ENCODE measurements at places on chromosomes 12 and 14.

DNA sequence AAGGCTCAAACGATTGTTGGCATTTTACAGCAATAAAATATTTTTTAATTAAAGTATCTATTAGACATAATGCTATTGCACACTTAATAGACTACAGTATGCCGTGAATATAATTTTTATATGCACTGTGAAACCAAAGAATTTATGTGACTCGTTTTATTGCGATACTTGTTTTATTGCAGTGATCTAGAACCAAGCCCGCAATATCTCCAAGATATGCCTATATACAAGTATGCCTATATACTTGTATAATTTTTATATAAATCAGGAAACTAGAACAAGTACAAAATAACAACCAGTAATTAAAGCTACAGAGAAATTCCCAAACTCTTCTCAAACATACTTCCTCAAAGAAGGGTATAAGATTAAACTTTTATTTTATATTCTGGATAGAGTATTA, 31.3 kb downstream of the EEA1 start:
- no peak for DNase-seq

- peak; percentile 14 for DNase-seq
Measured at GRCh38 chr12:124994437-124994975, 1.1 kb downstream of the BRI3BP start.

- DNase-seq: no peak
Measured at GRCh38 chr12:53061404-53062010, 11.6 kb downstream of the TNS2 start.

DNA sequence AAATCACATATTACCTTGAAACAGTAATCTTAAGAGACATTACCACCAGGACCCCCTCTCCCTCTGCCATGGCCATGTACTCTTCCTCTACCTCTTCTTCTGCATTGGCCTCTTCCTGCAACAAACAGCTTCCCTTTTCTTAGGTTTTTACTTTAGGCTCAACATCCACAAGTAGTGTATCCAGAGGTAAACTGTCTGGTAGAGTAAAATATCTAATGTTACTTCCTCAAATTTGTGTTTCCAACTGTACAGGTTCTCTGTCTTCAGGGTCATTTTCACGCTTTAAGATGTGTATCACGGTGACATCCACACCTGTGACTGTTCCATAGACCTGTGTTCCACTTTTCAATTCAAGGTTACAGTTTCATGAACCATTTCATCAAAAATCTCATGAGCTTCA, 13.4 kb downstream of the CDK17 start:
- no peak for DNase-seq

GRCh38 chr14:51939755-51940301, 49.5 kb upstream of the RTRAF start:
- no peak for DNase-seq

GRCh38 chr14:75520852-75521251, 1.4 kb upstream of the BATF start:
- DNase-seq: no peak

DNA sequence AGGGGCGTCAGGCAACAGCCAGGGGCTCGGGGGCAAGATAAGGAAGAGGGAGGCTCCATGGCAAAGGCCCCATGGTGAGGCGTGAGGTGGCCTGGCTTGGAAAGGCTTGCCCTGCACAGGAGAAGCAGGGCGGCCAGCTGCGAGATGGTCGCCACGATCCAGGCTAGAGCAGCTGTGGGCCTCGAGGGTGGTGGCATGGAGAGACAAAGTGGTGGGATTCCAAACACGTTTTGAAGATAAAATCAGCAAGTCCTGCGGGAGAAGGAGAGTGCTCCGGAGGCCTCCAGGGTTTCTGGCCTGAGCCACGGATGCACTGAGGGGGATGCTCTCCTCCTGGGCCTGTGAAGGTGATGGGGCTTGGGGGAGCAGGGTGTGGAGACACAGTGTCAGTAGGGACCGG, 20.5 kb upstream of the DLK1 start:
- DNase-seq: no peak

DNA sequence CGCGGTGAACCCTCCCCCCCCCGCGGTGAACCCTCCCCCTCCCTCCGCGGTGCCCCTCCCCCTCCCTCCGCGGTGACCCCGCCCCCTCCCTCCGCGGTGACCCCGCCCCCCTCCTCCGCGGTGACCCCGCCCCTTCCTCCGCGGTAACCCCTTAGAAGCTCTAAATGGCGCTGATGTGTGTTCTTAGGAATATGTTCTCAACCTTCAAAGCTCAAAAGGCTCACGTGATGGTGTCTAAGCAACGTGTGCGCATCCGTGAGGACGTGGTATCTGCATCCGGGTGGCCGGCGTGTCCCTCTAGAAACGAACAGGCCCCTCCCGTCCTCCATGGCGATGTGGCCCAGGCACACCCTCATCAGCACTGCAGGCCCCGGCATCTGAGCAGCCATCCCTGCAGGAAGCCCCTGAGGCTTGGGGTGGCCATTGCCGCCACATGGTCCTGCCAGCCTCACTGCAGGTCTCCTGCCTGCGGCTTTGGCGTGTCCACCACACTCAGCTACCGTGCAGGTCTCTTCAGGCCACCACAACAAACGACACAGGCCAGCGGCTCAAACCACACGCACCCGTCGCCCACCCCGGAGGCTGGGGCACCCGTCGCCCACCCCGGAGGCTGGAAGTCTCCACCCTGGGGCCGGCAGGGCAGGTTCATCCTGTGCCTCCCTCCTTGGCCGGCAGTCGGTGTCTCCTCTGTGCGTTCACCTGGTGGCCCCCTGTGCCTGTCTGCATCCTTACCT, 14.5 kb upstream of the FBRSL1 start:
- peak; percentile 53 for DNase-seq

DNA sequence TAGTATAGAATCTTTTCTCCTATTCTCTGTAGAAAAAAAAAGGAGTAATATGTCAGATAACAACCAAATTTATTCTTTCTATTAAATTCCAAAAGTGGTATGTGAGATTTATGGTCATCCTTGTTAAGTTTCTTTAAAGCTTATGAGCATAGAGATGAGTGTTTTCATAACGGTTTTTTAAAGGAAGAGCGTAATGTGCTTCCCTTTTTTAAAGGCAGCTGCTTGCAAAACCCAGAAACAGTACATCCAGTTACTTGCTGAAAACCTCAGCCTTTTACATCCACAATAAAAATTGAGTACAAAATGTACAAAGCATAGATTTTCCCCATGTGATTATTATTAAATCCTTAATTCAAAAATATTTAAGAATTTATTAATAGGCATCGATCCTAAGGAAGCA, 53.6 kb upstream of the CD163 start:
- no peak for DNase-seq

GRCh38 chr12:49832836-49833421, 4.7 kb upstream of the NCKAP5L start:
- DNase-seq: no peak

GRCh38 chr14:83425138-83425537, 1891.5 kb upstream of the SEL1L start:
- no peak for DNase-seq

DNA sequence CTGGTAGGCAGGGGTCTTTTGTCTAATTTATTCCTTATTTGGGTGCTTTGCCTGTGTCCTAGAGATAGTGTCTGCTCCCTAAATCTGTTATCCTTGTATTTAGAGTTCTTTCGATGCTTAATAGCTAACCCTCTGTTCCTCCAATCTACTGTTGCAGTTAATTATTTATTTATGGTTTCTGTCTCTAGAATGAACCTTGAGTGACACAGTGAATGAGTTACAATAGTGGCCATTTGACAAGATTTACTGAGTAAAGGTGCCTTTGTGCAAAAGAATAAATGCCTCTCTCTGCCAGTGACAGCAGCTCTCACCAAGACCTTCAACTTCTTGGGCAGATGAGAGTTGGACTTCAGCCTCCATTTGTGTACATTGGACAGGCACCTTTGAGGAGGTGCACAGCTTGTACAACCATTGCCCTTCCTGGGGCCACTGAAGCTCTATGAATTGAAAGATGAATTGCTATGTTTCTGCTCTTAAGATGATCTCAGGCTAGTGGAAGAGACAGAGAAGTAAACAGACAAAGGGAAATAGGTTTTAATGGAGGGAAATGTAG, 165.9 kb downstream of the DERA start:
- DNase-seq: no peak

GRCh38 chr12:42284157-42284556, 41.7 kb downstream of the ZCRB1 start:
- DNase-seq: no peak

GRCh38 chr14:26394150-26394810, 203.6 kb downstream of the NOVA1 start:
- no peak for DNase-seq

DNA sequence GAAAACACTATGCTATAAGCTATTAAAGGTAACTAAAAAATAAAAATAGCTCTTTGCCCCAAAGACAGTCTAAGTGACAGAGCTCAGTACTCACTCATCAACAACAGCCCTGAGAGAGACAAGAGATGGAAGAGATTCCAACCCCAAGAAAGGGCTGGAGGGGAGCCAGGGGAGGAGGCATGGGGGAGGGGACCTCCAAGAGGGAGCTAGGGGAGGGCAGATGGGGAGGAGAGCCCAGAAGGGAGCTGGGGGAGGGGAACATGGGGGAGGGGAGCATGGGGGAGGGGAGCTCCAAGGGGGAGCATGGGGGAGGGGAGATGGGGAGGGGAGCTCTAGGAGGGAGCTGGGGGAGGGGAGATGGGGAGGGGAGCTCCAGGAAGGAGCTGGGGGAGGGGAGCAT, 7.7 kb downstream of the SSH1 start:
- DNase-seq: no peak

DNA sequence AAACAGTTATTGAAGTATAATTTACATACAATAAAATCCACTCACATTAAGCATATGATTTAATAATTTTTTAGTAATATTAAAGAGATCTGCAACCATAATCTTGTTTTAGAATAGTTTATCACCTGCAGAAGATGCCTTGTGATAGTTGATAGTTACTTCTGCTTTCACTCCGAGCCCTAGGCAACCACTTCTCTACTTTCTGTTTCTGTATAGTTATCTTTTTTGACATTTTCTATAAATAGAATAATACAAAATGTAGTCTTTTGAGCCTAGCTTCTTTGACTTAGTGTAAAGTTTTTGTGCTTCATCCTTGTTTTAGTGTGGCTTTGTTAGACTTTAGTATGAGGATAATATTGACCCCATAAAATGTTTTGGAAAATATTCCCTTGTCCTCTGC, 111.0 kb downstream of the MNAT1 start:
- DNase-seq: no peak

DNA sequence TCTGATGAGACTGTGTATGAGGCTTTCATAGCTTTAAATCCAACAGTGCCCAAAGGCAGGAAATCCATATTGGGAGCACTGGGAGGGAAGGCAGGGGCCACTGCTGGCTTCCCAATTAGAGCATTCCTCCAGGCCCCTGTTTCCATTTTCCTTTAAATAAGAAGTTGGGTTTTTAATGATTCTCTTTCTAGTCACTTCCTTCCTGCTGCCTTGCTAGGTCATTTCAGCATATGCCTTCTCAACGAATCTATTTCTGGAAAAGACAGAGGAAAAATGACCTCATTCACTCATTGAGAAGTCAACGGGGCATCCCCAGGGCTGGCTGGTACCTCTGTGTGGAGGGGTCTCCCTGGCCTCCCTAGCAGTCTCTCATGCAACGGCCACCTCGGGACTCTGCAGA, 43.5 kb downstream of the IGF1 start:
- DNase-seq: no peak

DNA sequence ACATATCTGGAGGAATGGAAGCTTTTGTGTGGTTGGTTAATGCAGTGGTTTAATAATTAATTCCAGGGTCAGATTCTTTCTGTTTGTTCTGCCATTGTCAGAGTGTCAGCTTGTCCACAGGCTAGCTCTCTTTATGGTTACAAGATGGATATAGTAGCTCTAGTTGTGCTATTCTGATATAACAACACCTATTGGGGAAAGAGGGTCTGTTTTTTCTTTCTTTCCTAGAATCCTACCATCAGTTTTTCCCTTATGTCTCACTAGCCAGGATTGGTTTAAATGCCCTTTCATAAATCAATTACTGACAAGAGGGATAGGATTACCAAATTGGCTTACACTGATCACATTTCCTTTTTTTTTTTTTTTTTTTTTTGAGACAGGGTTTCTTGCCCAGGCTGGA, 27.8 kb downstream of the CNOT2 start:
- DNase-seq: no peak

DNA sequence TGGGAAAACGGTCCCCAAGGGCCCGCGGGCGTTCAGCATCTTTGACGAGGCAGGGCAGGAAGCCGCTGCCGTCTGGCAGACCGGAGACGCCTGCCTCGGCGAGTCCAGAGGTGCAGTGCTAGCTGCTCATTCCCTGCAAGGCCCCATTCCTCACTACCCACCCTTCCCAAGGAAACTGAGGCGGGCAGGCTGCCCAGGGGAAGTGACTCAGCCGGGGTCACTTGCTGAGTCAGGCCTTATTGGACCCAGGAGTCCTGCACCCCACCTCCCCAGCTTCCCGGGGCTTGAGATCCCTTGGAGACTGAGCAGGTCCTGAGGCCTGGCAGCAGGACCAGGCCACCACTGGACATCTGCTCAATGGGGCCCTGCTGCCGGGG, 3.7 kb downstream of the SH2B3 start:
- DNase-seq: no peak

- no peak for DNase-seq
Measured at GRCh38 chr14:74242780-74243042, 3.5 kb downstream of the VSX2 start.

DNA sequence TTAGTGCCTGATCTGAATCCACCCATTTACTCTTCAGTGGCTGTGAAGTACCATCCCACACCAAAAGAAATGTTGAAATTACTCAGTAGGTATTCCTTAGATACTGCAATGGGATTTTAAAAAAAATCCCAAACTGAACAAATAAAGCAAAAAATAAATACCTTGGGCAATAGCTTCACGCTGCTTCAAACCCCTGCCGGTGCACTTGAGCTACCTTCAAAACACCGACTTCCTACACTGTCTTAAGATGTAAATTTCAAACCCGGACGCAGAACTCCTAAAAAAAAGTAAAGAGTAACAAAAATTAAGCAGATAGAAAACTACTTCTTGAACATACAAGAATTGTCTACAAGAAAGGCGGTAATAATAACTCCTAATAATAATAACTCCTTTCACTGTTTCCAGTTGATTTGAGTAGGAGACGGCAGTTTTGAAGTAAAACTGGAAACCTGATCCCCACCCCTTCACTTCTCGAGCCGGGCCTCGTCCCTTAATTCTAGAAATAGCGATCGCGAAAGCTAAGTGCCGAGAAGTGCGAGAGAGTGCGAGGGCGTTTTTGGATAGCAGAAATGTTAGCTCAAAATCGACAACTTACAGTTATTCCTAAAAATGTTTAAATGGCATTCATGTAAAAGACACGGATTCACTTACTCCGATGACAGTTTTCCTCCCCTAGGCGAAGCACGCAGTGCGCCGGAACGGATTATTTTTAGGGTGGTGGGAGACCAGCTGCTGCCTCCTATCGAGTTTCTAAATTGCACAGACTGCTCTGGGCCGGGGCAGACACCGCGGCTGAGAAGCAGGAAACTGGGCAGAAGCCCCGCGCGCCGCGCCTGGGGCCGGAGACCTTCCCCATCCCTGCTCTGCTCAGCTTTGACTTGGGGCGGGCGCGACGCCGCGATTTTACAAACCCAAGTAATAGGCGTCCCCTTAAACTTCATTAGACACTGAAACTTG, at the start of gene ABCC9:
Gene ABCC9, minus strand, starts transcription at position 878 of the 957 bp plus-strand sequence. CDS start 4,752 bp downstream, outside the sequence.
- DNase-seq: peak; percentile 16
